GDM1 (cell line): ENCODE measurements at places on chromosomes 2 and 18.

DNA sequence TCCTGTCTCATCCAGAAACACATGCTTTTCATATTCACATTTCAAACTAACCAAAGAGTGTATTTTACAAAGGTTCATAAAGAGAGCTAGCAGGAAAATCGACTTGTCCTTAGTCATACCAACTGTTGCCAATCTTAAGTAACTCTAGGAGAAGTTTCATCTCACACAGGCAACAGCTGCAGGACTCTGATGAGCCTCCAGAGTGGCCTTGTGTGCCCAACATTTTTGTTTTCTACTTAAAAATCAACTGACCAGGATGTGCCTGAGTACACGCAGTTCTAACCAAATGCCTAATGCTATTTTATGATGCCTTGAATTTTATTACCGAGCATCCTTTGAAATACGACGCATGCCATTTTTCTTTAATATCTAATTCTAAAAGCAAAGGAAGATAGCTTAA, 595.9 kb upstream of the LRRTM4 start:
- DNase-seq, result no peak

GRCh38 chr18:64127172-64127571, 21.7 kb downstream of the LINC00305 start:
- DNase-seq, result no peak

DNA sequence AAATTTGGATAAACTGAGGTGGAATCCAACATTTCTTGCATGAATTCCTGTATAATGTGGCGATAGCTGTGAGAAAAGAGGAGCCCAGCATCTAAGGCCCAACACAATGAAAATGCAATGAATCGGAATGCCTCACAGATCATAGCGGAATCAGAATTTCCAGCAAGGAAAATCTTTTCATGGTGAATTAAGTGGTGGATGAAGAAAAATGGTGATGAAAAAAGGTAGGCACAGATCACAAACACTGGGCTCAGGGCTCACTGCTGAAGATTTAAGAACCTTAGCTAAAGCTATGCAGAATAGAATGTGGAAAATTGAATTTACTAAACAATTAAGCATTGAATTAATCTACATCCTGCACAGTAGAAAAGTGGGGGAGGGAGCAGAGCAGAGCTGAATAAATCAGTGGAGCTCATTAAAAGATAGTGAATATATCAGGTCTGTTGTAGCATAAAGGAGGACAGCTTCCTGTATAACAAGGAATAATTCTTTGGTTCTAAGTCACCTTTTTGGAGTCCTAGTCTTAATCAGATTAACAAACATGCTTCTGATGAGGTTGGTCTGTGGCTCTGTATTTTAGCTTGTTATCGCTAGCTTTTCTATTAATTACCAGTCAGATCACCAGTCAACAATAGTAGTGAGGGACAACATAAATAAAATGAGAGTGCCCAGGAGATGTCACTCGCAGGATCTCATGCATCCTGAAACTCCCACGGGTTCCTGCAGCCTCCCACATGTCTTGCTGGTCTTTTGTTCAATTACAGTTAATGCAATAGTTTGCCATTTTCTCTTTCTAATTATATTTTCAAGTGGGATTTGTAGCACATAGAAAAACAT, 27.0 kb downstream of the MEIS1 start:
- DNase-seq, result no peak

- DNase-seq, result no peak
These were observed 2.9 kb upstream of the BCL2L11 start for GRCh38 chr2:111117598-111118480.
